Right lung (tissue), 10 donors: ENCODE measurements at places on chromosomes 7 and 10. TPM values are rescaled to one million over a fixed set of nuclear protein-coding genes. Genes with fewer than 3 reads are reported as not detected.

The MMRN2 gene
- 32.5 TPM for polyA plus RNA-seq

The NUPR2 gene
- 3.5 TPM for polyA plus RNA-seq

- no peak for DNase-seq
These were observed 27.1 kb downstream of the SMNDC1 start for GRCh38 chr10:110277591-110277990.

GRCh38 chr7:106615808-106616707 lies 44.9 kb downstream of the CCDC71L start:
- no peak for DNase-seq

DNA sequence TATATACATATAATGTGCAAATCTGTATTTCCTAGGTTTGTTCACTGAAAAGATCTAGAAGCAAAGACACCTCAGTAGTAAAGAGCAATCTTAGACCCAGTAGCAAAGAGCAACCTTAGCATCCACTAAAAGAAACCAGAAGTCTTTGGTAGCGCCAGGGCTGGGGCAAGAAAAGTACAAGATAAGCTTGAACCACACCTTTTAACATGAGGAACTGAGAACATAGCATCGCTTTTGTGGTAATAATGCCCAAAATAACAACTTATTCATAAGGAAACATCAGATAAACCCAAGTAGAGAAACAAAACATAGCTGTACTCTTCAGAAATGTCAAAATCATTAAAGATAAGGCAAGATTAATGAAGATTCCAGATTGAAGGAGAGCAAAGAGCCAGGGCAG lies 173.4 kb downstream of the IMMP2L start:
- no peak for DNase-seq

- no peak for DNase-seq
These were observed 11.6 kb upstream of the BAZ1B start for GRCh38 chr7:73533742-73534141.

DNA sequence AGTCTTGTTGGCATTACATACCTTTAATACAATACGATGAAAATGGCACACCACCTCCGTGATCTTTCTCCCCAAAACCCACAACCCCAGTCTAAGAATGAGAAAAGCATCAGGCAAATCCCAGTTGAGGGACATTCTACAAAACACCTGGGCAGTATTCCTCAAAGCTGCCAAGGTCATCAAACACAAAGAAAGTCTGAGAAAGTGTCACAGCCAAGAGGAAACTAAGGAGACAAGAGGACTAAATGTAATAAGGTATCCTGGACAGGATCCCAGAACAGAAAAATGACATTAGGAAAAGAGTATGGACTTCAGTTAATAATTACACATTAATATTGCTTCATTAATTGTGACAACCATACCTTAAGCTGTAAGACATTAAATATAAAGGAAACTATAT lies 14.5 kb upstream of the FRMD4A start:
- no peak for DNase-seq

DNA sequence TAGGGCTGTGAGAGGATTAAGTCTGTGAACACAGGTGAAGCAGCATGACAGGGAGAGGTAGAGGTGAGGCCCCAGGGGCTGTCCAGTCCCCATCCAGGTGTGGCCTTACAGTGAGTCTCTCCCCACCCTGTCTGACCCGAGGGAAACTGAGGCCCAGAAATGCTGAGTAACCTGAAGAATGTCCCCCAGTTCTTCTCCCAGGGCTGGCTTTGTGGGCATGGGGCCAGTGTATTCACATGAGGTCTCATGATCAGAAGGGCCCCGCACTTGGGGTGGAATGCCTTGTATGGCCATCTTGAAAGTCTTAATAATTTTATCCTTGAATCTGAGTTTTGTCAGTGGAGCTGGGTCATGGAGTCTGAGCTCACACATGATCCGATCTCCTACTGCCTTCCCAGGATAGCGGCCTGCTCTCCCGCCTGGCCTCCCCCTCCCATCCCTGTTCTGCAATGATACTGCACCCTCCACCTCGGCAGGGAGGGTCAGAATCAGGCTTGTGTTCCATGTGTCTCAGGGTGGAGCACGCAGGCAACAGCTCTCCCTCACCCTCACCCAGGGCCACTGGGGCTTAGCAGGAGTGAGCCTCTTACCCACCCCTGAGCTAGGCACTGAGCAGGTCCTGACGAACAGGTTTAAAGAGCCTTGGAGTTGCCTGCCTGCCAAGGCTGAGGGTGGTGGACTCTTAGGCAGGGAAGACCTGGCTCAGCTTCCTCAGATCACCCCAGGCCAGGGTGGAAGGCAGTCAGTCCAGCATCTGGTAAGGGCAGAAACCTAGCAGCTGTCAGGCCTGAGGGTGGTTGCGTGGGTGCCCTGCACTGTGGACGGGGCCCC lies 41.4 kb upstream of the NPFFR1 start:
- DNase-seq = no peak

GRCh38 chr10:132400547-132401151 lies 3.6 kb downstream of the PWWP2B start:
- DNase-seq = no peak
